ENCODE measurements at places on chromosomes 4 and X.

DNA sequence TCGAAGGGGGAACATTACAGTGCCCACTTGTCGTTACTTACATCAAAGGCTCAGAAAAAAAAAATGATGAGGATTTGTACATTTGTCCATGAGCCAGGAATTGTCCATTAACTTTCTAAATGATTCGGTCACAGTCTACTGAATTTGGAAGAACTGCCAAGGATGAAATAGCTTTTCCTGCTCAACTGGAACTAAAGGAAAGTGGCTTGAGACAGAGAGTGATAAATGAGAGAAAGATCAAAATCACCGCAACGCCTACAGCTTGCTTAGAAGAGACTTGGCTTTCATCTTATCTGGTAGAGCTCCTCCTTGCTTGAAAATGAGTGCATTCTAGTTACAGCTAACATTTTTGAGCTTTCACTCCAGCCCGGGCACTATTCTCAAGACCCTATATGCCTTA, 55.5 kb upstream of the ADGRG2 start:
- no peak for DNase-seq

- DNase-seq = no peak
These were observed 261.5 kb downstream of the DCHS2 start for GRCh38 chr4:154230091-154230490.

GRCh38 chrX:53048169-53049126, at the start of gene GPR173:
Gene GPR173 (plus strand): TSS chrX:53048789. CDS start chrX:53076622, 27,833 bp downstream.
- peak; percentile 19 for DNase-seq

DNA sequence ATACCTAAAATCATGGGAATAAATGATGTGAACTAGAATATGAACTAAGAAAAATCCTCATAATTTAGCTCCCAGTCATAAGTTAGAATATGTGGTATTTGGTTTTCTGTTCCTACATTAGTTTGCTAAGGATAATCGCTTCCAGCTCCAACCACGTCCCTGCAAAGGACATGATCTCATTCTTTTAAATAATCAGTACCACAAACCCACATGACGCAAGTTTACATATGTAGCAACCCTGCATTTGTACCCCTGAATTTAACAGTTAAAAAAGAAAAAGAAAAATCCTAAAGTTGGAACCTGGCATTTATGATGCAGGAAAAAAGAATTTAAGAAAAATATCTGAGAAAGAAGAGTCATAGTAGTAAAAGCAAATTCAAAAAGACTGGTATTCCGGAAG, 13.3 kb downstream of the UBA6 start:
- peak; percentile 14 for DNase-seq

DNA sequence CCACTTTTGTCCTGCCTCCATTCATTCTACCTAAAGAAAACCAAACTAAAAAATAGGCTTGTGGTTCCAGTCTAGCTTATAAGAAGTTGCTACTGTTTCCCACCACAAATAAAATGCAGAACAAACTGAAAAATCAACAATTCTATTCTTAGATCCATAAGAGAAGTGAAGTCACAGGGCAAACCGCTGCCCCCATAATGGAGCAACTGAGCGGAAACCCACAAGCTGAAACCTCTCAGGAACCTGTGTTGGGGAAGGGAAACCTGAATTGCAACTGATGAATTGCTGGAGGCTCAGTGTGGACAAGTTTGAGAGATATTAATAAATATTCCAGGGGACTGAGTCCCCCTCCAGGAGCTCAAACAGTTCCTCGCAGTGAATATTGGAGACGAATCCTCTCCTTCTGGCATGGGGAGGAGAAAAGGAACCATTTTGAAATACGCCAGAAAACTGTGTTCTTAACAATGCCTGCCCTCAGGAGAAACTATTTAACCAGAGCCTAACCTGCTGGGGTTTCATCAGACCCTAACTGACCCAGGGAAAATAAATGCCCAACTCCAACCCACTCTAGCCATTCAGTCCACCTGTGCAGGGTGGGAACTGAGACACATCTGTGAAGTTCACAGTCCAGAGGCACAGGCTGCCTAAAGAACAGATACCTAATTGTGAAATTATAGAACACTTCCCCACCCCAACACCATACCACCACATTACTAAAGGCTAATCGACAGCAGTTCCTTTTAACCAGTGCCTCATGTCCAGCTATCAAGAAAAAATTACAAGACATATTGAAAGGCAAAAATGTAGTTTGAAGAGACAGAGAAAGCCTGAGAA, 22.8 kb upstream of the SH3RF1 start:
- peak; percentile 87 for DNase-seq

- DNase-seq = peak; percentile 84
These were observed 46.0 kb upstream of the TMPRSS11F start for GRCh38 chr4:68175562-68176155.

DNA sequence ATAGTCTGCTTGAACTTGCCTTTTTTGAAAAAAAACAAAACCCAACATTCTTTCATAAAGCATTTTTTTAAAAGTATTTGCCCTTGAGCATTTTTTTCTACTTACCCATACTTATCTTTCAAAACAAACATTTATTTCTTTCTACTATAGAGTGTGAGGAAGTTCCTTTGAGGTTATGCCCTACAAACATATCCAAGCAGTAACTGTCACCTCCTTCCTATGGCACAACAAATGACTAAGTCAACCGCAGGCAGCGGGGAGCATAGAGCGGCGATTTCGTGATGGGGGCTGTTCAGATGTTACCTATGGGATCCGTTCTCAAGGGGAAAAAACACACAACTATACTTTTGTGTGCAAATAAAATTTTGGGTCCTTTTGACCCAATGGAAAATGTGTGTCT, 19.4 kb downstream of the SPRY1 start:
- peak; percentile 93 for DNase-seq
